ENCODE measurements at places on chromosomes 2 and 18.

GRCh38 chr2:147331790-147332419 is 512.9 kb upstream of the ACVR2A start:
- peak; percentile 11 for DNase-seq

- DNase-seq, result no peak
These were observed 26.0 kb upstream of the ARHGAP25 start for GRCh38 chr2:68708629-68709028.

DNA sequence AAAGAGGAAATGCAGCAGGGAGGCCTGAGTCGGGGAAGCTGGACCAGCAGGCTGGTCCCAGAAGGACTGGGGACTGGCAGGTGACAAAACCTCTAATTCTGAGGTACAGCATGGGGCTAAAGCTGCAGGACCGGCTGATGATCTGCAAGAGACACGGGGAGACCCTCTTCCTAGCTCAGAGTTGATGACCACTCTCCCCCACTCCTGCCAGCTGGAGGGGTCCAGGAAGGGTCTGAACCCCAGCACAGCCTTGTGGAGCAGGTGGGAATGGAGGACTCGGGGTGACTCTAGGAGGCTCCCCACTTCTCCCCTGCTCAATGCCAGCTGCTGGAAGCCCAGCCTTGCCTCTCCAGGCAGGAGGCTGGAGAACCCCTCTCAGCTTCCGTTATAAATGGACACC is 67.7 kb downstream of the TWIST2 start:
- no peak for DNase-seq

DNA sequence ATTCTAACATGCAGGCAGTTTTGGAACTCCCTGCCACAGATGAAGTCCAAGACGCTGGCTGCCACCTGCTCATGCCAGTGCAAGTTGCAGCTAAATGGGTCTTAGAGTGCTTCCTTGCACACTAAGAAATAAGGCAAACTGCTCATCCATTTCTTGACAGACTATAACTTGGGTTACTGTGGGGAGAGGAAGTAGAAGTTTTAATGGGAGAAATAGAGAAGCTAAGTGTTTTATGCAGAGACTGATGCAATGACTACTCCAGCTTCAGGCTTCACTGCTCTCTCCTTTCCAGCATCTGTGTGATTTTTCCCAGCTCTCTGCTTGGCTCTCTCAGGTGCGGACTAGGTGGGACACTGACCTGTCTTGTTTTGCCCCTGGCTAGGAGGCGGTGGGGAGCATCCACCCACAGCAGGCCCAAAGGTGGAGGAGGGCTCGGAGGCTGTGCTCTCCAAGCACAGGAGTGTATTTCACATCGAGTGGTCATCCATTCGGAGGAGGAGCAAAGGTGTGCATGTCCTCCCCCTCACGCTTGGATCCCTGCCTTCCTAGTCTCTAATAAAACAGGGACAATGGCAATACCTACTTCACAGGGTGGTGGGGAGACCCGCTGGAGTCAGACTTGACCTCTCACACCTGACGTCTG is 48.2 kb downstream of the SLC14A2 start:
- DNase-seq, result no peak

- no peak for DNase-seq
These were observed 217.2 kb downstream of the NR4A2 start for GRCh38 chr2:156115338-156115737.

- no peak for DNase-seq
These were observed 404 bp upstream of the AKAIN1 start for GRCh38 chr18:5197461-5197860.

DNA sequence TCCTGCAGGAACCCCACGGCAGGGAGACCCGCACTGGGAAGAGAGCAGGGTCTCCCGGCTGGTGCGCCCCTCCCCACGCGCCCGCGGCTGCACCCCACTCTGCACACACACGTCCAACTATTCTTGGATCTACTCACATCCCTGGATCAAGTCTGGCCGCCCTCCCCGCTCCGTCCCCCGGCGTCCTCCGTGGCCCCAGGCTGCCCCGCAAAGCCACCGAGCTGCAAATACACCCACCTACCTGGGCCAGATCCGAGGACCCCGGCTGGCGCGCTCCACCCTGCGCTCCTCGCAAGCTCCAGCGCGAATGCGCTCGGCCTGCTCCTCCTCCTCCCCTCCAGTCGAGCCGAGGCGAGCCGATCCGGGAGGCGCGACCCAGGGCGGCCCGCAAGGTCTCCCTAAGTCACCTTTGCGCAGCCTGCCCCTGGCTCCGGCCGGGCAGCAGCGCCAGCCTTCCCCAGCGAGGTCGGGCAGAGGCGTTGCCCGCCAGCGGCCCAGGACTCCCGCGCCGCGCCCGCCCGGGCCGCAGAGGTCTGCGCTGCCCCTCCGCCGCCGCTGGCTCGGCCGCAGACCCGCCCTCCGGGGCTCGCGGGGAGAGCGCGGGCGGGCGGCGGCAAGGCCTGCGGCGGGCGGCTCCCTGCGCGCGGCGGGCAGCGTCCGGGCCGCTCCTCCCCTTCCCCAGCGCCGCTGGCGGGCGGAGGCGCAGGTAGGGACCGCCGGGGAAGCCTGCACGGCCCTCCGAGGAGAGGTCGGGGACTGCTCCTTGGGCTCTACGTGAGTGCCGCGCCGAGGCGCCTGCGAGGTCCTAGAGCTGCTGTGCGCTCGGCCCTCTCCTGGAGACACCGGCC is 126.0 kb downstream of the OSBPL1A start:
- peak; percentile 58 for DNase-seq

- DNase-seq, result no peak
These were observed 5.6 kb downstream of the RPL31 start for GRCh38 chr2:101007415-101008345.

GRCh38 chr2:102848366-102848839 is 86.6 kb downstream of the TMEM182 start:
- DNase-seq, result peak; percentile 67

- no peak for DNase-seq
These were observed 78.3 kb downstream of the CMPK2 start for GRCh38 chr2:6787376-6787775.

GRCh38 chr2:133522204-133522603 is 46.1 kb downstream of the NCKAP5 start:
- DNase-seq, result no peak

DNA sequence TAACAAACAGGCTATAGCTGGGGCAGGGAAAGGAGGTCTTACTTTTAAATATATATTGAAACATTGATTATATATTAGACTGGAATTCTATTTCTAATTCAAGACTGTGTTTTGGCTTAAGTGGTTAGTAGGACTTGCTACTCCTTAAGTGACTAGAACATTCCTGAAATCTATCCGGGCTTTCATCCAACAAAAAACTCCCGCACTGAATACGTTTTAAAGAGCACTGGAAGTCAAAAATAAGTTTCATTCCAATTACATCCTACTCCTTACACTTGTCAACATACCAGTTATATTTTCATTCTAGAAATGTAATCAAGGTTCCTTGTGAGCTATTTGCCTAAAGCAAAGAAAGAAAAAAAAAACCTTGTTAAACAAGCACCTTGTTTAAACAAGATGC is 204.6 kb downstream of the SP3 start:
- DNase-seq, result no peak

DNA sequence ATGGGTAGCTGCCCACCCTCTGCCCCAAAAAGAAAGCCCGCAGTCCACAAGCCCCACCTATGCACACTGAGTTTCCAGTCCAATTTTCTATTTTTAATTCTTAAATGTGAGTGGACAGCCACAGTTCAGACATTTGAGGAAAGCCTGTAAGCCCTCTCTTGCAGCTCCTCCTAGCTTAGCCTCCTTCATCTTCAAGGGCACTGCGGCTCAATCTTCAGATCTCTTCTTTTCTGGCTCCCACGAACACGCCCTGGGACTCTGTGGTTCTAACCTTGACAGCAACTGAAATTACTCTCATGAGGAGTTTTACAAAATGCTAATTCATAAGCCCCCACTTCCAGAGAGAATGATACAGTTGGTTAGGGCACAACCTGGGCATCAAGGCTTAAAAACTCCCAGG is 144.0 kb downstream of the MSH2 start:
- DNase-seq, result no peak

GRCh38 chr2:72497763-72498162 is 328.1 kb downstream of the EXOC6B start:
- DNase-seq, result no peak

DNA sequence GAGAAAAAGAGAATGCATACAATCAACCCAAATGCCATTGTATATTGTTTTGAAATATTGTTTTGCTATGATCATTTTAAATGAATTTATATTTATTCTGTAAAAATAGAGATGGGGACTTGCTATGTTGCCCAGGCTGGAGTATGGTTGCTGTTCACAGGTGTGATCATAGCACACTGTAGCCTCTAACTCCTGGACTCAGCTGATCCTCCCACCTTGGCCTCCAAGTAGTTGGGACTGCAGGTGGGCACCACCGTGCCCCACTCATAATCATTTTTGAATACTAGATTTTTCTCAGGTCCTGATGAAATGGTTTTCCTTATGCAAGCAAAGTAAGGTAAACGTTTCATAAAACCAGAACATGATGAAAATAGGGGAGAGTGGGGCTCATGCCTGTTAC is 46.3 kb downstream of the TMEM17 start:
- no peak for DNase-seq

GRCh38 chr18:24656551-24657443 is 196.4 kb downstream of the HRH4 start:
- no peak for DNase-seq
